ENCODE measurements at places on chromosomes 16 and 17.
A peak's percentile ranks its signal among the peaks of the same experiment; 100 is the strongest.

GRCh38 chr17:35345926-35346771, 27.3 kb downstream of the SLFN11 start:
- peak; percentile 39 for DNase-seq

DNA sequence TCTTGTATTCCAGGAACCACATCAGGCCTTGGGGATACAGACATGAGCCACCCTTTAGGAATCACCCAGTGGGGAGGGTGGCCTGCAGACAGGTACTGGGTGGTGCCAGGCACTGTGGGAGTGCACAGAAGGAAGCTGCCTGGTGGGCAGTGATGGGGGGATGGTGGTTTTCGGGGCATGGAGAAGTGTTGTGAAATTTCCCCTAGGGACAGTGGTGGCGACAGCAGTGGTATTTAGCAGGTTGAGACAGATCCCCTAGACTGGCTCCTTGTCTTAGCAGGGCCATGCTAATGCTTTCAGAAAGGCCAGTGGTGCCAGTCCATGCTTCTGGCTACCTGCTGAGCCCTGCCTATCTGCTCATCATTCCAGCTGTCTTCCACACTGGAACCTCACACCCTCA, 129.6 kb downstream of the SPACA3 start:
- DNase-seq: no peak

DNA sequence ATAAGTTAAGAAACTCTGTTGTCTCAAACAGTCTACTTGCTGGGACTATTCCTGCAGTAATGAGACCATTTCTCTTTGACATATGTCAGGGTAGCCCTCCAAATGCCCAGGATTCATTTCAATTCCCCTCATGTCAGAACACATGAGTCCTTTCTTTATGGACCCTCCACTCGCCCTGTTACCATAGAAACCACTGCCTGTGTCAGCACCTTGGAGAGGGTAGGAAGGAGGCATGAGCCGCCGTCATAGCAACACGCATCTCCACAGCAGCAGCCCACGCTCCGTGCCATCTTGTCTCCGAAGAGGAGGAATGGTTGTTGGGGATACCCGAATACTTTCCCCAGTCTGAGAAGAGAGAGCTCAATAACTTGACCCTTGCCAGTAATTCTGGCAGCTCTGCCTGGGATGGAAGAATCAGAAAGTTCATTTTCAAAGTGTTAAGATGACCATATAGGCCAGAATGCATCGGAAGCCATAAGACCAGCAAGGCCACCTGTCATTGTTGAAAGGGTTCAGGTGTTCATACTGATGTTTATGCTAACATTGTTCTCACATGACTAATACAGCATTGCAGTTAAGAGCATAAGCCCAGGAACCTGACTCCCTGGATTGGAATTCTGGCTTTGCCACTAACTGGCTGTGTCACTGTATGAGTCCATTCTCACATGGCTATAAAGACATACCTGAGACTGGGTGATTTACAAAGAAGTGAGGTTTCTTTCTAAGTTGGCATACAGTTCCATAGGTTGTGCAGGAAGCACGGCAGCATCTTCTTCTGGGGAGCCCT, 141.3 kb downstream of the ABCC12 start:
- peak; percentile 76 for DNase-seq

- no peak for DNase-seq
Measured at GRCh38 chr17:35809855-35810461, 674 bp downstream of the TAF15 start.

- DNase-seq: no peak
Measured at GRCh38 chr16:53898993-53899392, 195.0 kb downstream of the FTO start.

- no peak for DNase-seq
Measured at GRCh38 chr17:74584292-74585060, 7.6 kb downstream of the CD300LD start.

DNA sequence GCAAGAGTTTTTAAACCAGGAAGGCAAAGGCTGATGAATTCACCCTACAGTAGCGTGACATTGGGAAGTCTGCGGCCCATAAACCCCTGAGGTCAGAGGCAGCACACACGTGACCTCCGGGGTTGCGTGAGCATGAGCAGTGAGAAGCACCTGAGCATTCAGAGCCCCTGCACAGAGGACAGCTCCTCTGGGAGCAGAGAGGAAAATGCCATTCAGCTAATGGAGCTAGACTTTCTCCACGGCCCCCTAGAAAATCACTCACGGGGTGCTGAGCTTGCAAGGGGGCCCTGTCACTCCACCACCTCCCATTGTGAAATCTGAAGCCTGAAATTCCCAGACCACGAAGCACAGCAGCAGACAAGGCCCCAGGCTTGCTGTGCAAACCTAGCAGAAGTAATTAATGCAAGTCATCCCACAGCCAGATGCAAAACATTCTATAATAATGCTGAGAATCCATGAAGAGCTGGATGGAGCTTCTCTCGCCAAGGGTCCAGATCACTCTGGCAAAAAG, 114.9 kb upstream of the RCVRN start:
- DNase-seq: no peak

DNA sequence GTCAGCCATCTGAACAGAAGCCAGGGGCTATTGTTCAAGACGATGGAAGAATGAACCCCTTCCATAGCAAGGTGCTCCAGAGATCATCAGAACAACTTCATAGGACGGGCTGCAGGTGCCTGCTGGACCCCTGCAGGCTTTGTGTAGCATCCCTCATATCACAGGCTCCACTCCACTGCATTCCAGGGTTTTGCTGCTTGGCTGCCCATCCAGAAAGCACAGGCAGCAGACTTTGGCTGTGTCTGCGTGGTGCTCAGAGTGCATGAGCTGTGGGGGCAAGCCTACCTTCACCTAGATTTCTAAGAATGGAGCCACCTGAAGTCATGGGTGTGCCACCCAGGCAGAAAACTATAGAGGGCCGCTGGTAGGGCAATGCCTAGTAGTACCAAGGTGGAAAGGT, 93.9 kb upstream of the NLRP1 start:
- DNase-seq: no peak

DNA sequence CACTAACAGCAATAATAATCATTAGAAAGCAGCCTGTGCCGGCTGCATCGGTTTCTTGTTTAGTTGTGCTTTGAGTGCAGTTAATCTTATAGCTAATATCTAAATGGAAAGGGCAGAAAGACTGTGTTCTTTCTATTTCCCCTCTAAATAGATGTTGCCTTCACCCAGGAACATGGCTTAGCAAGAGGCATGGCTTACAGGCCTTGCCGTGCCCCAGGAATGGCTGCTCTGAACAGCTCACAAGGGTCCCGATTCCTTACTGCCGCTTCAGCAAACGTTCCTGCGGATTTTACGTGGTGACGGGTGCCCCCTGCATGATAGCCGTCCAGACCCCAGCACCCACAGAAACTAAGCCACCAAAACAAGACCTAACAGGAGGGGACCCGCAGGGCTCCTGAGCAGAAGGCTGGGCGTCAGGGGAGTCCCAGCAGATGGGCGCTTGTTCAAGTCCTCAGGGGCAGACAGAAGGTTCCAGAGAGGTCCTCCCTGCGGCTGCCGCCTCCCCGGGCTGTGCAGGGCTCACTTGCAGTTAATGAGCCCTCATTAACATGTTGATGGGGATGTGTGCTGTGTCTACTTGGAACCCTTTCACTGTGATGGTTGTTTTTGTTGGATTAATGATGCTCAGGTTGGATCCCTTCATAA, 52.5 kb upstream of the ENPP7 start:
- no peak for DNase-seq

DNA sequence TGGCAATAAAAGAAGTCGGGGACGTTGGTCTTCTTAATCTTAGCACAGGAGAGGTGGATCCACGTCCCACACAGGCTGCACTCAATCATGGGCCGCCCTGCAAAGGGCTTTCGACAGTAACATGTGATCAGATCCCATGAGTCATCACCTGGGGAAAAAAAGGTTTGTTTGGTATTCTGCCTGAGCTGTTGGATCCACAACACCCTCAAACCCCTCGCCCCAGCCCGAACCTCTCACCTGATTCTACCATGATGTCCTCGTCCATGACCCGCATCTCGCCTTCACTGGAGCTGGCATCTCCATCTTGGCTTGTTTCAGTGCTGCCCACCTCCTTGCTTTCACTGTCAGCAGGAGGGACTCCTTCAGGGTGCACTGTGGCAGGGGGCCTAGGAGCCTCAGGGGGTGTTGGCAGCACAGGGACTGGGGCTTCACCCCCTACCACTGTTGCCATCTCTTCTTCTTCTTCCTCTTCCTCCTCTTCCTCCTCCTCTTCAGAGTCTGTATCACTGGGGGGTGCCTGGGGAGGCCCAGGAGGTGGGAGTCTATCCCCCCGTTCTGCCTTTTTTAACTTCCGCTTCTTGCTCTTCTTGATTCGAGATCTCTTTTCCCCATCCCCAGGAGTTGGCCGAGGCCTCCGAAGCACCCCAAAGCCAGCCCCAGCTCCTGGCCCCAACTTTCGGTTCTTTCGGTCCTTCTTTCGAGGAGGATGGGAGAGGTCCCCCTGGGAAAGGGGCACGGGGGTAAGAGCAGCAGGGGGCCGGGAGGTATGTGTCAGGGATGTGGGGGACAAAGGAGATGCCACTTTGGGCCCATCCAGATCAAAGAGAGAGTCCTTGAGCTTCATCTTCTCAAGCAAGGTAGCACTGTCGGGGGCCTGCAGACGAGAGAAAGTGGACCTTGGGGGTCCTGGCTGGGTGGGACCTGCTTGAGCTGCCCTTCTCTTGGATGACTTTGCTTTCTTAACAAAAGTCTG, 1.7 kb upstream of the DVL2 start:
- peak; percentile 55 for DNase-seq

GRCh38 chr17:40474419-40475002, 26.9 kb downstream of the TNS4 start:
- no peak for DNase-seq

DNA sequence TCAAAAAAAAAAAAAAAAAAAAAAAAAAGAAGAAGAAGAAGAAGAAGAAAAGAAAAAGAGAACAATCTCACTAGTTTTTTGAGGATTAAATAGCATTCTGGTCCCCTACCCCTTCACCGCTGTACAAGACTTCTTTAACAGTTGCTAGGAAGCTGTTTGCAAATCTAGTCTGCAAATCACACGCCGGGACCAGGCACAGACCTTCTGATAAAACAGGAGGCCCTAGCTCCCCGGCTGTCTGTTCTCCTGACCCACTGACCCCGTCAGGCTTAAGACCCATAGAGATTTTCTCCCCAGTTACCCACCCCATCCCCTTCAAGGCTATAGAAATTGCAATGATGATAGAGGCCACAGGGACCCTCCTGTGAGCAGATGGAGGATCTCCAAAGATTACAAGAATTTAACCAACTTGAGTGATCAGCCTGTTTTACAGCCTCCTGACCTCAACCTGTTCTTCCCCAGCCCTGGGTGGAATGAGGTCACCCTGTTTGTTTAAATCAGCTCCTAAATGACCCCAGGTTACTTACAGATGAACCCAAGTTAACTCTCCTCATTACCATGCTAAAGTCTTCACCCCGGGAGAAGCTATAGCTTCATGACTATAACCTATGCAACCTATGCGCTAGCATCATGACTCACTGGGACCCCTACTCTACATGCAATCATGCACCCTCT, 11.8 kb upstream of the SULT1A1 start:
- no peak for DNase-seq

DNA sequence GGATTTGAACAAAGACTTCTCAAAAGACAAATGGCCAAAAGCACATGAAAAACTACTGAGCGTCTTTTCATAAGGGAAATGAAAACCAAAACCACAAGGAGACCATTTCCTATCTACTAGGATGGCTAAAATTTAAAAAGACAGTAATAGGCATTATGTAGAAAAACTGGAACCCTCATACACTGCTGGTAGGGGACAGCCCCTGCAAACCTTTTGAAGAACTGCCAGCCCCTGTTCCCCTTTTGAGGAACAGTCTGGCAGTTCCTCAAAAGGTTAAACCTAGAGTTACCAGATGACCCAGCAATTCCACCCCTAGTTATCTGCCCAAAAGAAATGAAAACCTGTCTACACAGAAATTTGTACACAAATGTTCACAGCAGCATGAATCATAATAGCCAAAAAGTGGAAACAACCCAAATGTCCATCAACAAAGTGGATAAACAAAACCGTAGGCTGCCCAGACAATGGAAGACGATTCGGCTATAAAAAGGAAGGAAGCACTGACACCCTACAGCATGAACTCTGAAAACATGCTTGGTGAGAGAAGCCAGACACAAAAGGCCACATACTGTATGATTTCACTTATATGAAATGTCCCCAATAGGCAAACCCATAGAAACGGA, 22.9 kb downstream of the CDIP1 start:
- no peak for DNase-seq

DNA sequence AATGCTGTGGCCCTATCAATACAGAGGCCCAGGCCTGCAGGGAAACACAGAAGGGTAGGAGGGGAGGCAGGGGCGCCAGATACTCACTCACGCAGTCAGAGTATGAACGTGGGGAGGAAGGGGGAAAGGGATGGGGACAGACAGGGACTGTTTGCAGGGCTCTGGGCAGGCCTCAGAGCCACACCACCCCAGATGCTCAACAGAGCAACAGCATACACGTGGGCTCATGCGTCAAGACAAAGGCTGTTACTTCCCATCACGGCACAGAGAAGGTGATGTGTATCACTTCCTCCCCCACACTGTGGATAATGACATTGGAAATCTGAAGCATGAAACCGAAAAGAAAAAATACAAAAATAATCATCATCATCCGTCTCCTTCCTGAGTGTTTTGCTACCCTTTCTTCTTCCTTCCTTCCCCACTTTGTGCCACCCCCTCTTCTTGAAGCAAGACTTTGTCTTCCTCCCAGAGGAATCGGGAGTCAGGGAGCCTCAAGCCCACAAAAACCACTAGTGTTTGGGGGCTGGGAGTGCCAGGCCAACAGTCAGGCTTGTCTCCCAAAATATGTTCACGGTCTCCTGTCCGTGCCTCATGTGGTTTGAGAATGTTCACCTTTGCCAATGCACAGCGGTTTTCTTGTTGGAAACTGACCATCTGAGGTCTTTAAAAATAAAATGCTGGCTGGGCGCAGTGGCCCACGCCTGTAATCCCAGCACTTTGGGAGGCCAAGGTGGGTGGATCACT, 20.1 kb downstream of the SLC39A11 start:
- DNase-seq: no peak

DNA sequence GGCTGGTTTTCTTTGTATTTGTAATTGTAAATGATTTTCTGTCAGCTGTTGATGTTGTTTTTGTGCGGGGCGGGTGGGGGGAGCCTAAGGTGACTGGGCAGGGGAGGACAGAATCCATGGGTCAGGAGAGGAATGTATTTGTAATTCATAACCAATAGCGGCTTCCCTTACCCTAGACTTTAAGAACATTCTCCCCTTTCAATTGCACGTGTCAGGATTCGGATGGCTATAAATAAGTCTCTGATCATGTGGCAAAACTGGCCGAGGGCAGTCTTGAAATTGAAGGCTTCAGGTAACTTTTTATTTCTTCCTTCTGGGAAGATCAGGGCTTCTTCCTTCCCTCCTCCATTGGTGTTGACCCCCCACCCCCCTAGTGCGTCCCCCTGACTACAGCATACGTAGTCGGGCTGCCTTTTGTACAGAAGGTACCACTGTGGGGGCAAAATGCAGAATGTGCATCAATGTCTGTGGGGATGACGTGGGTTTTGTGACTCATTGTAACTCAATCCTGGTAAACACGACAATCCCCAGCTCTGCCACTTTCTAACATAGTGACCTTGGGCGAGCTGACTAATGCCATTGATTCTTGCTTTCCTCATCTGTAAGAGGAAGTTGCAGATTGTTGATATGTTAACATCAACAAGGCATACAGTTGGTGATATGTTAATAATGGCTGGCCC, 16.2 kb downstream of the MARCHF10 start:
- peak; percentile 94 for DNase-seq

GRCh38 chr17:34300652-34301370, 15.3 kb downstream of the CCL11 start:
- DNase-seq: peak; percentile 84
